CD8-positive, alpha-beta memory T cell (primary cell): ENCODE measurements at places on chromosomes 2 and 18. TPM values are rescaled to one million over a fixed set of nuclear protein-coding genes. Genes with fewer than 3 reads are reported as not detected.

GRCh38 chr2:174574657-174575056 lies 22.9 kb downstream of the WIPF1 start:
- no peak for DNase-seq
- H3K27ac ChIP-seq = no peak overlapping the region
- H3K36me3 ChIP-seq = peaks cover 65% of the 10 kb centered on the region
- H3K4me1 ChIP-seq = peaks cover 53% of the 10 kb centered on the region

DNA sequence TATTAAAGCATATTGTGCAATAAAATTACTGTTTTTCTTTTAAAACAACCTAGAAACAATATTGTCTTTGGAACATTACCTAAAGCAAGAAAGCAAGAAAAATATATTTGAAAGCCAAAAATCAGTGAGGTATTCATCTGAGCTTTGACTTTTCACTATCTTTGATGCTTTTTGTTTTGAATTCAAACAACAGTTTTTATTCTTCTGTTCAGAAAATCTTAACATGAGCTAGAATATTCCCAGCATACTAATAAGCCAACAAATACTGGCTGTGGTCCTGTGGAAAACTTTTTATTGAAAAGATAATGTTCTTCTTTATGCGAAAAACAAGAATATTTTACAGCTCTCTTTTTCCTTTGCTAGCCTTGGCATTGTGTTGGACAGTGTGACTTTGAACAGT lies 19.8 kb downstream of the FAM171B start:
- no peak overlapping the region for H3K4me3 ChIP-seq
- H3K27me3 ChIP-seq = no peaks in the 10 kb centered on the region
- no peaks in the 10 kb centered on the region for H3K4me1 ChIP-seq
- no peak overlapping the region for H3K27ac ChIP-seq
- DNase-seq = no peak

GRCh38 chr2:202660796-202661195 lies 26.0 kb downstream of the FAM117B start:
- no peak overlapping the region for H3K27ac ChIP-seq
- H3K27me3 ChIP-seq = no peaks in the 10 kb centered on the region
- peaks cover 39% of the 10 kb centered on the region for H3K4me1 ChIP-seq
- no peaks in the 10 kb centered on the region for H3K36me3 ChIP-seq
- DNase-seq = no peak

GRCh38 chr2:111662771-111663470 lies 221.1 kb downstream of the ANAPC1 start:
- no peaks in the 10 kb centered on the region for H3K36me3 ChIP-seq
- no peaks in the 10 kb centered on the region for H3K4me1 ChIP-seq
- no peak for DNase-seq
- H3K27me3 ChIP-seq = no peaks in the 10 kb centered on the region
- no peak overlapping the region for H3K27ac ChIP-seq

DNA sequence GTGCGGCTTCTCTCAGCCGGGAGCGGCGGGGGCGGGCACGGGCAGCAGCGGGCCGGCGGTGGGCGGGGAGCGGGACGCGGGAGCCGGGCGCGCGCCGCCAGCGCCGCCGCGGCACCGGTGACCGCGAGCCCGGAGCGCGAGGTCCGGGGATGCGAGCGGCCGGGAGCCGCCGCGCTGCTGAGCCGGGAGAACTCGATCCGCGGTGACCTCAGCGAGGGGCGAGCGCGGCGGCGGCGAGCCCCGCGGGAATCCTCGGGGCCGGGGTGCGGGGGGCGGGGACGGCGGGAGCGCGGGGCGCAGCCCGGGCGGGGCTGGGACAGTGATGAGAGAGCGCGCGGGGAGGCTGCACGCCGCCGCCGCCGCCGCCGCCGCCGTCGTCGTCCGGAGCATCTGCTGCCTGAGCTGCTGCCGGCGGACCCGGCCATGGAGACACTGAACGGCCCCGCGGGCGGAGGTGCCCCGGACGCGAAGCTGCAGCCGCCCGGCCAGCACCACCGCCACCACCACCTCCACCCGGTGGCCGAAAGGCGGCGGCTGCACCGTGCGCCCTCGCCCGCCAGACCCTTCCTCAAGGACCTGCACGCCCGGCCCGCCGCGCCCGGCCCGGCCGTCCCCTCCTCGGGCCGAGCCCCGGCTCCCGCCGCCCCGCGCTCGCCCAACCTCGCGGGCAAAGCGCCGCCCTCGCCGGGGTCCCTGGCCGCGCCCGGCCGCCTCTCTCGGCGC lies at the start of gene MTCL1:
MTCL1 (plus strand) TSS at position 319 of the 723 bp plus-strand sequence; CDS start at position 424, 105 bp downstream.
- peak within 1 kb of the TSS; percentile 74 for H3K4me3 ChIP-seq
- DNase-seq = peak; percentile 14
- peaks cover 34% of the 10 kb centered on the region for H3K27me3 ChIP-seq
- H3K4me1 ChIP-seq = peaks cover 19% of the 10 kb centered on the region

- no peak overlapping the region for H3K27ac ChIP-seq
- no peaks in the 10 kb centered on the region for H3K36me3 ChIP-seq
- H3K4me3 ChIP-seq = no peak overlapping the region
- no peaks in the 10 kb centered on the region for H3K4me1 ChIP-seq
- no peak for DNase-seq
Observed at GRCh38 chr2:7693246-7694075, 776.2 kb downstream of the RNF144A start.

DNA sequence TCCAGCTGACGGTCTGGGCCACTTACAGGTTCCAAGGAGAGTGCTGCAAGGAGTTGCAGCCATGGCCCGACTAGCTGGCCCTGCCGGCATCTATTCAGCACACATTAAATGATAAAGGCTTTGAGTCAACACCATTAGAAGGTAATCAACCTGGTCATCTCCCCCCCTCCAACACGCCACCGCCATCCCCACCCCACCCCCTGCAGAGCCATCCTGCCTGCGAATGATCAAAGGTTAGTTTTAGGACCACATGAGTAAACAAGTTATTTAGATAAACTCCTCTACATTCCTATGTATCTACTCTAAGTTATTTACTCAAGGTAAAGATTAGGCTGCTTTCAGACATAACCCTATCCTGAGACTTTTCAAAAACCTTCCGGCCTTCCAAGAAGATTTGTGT lies 349.3 kb upstream of the SLC39A10 start:
- DNase-seq = no peak
- H3K27me3 ChIP-seq = no peaks in the 10 kb centered on the region
- no peak overlapping the region for H3K27ac ChIP-seq
- no peaks in the 10 kb centered on the region for H3K4me1 ChIP-seq
- H3K4me3 ChIP-seq = no peak overlapping the region

DNA sequence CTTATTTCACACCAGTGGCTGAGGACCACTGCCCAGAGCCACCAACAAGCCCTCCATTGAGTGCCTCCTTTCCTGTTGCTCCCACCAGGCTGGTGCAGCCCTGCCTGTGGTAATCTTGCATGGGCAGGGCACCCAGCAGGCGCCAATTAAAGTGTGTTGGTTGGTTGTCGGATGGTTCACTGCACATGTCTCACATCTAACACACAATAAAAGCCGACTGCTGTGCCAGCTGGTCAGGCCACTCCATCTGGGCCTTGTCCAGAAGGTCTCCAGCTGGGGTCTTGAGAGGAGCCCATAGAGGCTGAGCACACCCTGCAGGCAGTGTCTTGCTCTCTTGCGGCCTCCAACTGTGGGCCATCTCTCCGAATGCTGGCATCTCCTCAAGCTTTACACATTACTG lies 494.8 kb upstream of the KLHL29 start:
- H3K27me3 ChIP-seq = no peaks in the 10 kb centered on the region
- H3K4me1 ChIP-seq = no peaks in the 10 kb centered on the region
- no peak for DNase-seq
- H3K36me3 ChIP-seq = no peaks in the 10 kb centered on the region
- no peak overlapping the region for H3K27ac ChIP-seq
- no peak overlapping the region for H3K4me3 ChIP-seq

DNA sequence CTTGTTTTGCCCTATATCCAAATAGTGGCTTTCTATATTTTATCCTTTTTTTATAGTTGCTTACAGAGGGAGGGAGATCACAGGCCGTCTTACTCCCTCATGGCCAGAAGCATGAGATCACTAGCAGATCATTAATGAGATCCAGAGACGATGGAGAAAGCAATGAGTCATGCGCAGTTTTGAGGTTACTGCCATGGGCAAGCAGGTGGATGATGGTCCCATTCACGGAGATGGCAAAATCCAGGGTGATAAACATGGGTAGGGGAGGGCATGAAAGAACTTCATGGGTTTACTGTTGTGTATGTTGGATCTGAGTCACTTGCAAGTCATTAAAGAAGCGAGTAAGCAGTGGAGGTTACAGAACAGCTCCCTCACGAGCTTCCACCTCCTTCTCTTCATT lies 60.4 kb downstream of the C18orf63 start:
- no peak overlapping the region for H3K27ac ChIP-seq
- H3K4me3 ChIP-seq = no peak overlapping the region
- no peak for DNase-seq
- H3K36me3 ChIP-seq = no peaks in the 10 kb centered on the region
- no peaks in the 10 kb centered on the region for H3K27me3 ChIP-seq
- peaks cover 71% of the 10 kb centered on the region for H3K4me1 ChIP-seq

DNA sequence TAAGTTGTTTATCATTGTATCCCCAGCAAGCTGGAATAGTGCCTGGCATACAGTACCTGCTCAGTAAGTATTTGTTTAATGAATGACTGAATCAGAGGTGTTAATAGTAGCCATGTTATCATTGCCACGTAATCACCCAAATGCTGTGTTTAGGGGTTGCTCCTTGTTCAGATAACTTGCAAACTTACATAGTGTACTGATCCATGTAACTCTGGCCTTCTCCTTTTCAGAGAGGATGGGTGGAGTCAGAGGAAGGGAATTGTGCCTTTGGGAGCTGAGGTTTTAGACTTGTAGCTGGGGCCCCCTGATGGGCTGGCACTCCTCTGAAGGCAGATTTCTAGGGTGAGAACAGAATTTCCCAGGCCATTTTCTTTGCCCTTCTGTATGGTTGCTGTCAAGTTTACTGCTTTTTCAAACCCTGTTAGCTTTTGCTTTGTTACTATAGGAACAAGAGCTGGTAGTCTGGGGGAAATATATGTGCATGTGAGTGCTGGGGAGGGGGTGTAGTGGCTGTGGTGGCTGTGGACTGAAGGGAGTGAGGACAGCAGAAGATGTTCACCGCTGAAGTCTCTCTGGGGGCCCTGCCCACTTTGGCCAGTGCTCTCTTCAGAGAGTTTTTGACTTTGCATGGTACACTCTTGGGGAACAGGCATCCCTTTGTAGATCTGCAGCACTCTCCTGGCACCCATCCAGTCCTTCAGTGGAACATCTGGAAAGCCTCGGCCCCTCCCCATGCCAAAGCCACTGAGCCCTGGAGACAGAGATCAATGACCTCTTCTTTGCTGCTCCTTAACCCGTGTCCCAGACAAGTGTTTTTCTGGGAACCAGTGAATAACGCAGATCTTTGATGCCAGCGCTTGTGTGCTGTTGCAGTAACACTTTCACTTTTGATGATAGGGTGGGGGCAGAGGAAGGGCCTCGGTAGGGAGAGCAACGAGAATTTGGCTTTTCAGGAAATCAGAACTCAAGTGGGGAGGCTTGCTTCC lies 209.0 kb downstream of the PRKCE start:
- peaks cover 27% of the 10 kb centered on the region for H3K4me1 ChIP-seq
- H3K4me3 ChIP-seq = peak overlapping the region; percentile 46

- peak; percentile 43 for DNase-seq
- H3K4me3 ChIP-seq = no peak overlapping the region
- no peaks in the 10 kb centered on the region for H3K36me3 ChIP-seq
- H3K27me3 ChIP-seq = no peaks in the 10 kb centered on the region
- H3K4me1 ChIP-seq = no peaks in the 10 kb centered on the region
Observed at GRCh38 chr18:22465859-22466457, 48.2 kb upstream of the CTAGE1 start.

DNA sequence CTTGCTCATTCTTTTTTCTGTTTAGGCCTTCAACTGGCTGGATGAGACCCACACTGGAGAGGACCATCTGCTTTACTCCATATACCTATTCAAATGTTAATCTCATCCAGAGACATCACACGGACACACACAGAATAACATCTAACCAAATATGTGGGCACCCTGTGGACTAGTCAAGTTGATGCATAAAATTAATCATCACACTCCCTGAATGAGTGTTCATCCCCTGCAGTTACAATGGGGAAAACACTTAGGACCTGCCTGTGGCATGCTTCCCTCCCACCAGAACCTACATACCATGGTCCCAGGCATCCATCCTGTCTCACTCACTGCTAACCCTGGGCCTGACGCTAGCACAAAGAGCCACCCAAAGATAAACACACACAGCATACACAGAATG lies 112.8 kb upstream of the TEX51 start:
- no peak overlapping the region for H3K4me3 ChIP-seq
- no peaks in the 10 kb centered on the region for H3K36me3 ChIP-seq
- no peaks in the 10 kb centered on the region for H3K4me1 ChIP-seq
- H3K27ac ChIP-seq = no peak overlapping the region

GRCh38 chr18:12236934-12237832 lies 17.0 kb upstream of the CIDEA start:
- H3K27ac ChIP-seq = no peak overlapping the region
- H3K27me3 ChIP-seq = peaks cover 7% of the 10 kb centered on the region
- DNase-seq = peak; percentile 57

- peak overlapping the region; percentile 41 for H3K4me3 ChIP-seq
- DNase-seq = no peak
- no peaks in the 10 kb centered on the region for H3K27me3 ChIP-seq
- peak overlapping the region; percentile 58 for H3K27ac ChIP-seq
Observed at GRCh38 chr2:10028407-10028987, 14.9 kb upstream of the KLF11 start.

GRCh38 chr2:164430166-164430783 lies 191.0 kb downstream of the GRB14 start:
- DNase-seq = no peak
- H3K27ac ChIP-seq = no peak overlapping the region
- H3K27me3 ChIP-seq = no peaks in the 10 kb centered on the region
- H3K4me3 ChIP-seq = no peak overlapping the region
- H3K4me1 ChIP-seq = no peaks in the 10 kb centered on the region

DNA sequence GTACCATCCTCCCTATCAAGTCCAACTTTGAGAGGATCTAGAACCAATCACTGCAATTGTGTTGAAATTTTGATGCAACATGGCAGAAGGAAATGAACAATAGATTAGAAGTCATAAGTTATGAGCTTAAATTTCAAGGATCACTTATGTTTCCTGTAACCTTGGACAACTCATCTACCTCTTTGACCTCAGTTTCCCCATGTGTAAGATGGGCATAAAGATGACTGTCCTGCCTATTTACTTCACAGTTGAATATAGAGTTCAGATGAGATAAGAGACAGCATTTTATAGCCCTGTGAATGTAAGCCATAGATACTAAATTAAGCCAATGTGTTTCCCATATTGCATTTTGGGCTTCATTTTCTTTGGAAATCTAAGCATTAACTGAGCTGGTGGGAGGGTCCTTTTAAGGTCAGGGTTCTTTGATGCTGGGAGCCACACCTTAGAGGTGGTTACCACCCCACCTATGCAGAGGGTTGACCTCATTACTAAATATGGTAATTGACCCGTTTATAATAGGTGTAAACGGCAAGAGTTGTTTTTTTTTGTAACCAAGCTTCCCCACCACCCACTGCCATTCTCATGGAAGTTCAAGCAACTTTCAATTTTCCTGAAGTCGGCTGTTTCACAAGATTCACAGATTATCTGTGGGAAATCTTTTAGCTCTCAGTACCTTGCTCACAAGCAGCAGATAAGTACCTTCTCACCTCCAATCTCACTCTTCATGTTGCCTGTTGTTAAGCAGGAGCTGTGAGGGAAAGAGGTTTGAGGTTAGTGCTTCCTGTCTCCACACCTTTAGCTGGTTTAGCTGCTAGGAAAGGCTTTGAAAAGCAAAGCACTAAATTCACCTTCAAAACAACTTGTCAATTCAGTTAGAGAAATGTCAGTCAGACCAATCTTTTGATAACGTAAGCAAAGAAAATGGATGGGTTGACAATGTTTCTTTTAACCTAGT lies 13.3 kb downstream of the CD28 start:
- peak overlapping the region; percentile 38 for H3K27ac ChIP-seq
- H3K36me3 ChIP-seq = no peaks in the 10 kb centered on the region
- no peaks in the 10 kb centered on the region for H3K27me3 ChIP-seq
- peak overlapping the region; percentile 16 for H3K4me3 ChIP-seq
- peaks cover 97% of the 10 kb centered on the region for H3K4me1 ChIP-seq
- DNase-seq = no peak

The CRYBA2 gene
- not detected for total RNA-seq

The POMC gene
- total RNA-seq = 4.7 TPM

The DYSF gene
- total RNA-seq = 3.6 TPM
